Immature natural killer cell (primary cell): ENCODE measurements at places on chromosomes 3 and 15. TPM values are rescaled to one million over a fixed set of nuclear protein-coding genes. Genes with fewer than 3 reads are reported as not detected.

ZPLD1 gene
- polyA plus RNA-seq = not detected

CFAP20DC gene
- polyA plus RNA-seq = not detected

COL7A1 gene
- not detected for polyA plus RNA-seq

PDIA3 gene
- polyA plus RNA-seq = 394 TPM

GOLGA6L10 gene
- not detected for polyA plus RNA-seq

CEP97 gene
- 2.6 TPM for polyA plus RNA-seq

ITGB5 gene
- 1.1 TPM for polyA plus RNA-seq

KBTBD12 gene
- not detected for polyA plus RNA-seq

GHSR gene
- 2.1 TPM for polyA plus RNA-seq

UBA7 gene
- polyA plus RNA-seq = 54.7 TPM

GPR149 gene
- polyA plus RNA-seq = not detected

CTNNB1 gene
- 85.5 TPM for polyA plus RNA-seq

SLC12A1 gene
- not detected for polyA plus RNA-seq

LYZL4 gene
- polyA plus RNA-seq = not detected

MAP2K5 gene
- 16.0 TPM for polyA plus RNA-seq
